ENCODE measurements at places on chromosomes 2 and 18.
A peak's percentile ranks its signal among the peaks of the same experiment; 100 is the strongest.

GRCh38 chr2:71129902-71130151 is 202 bp downstream of the MCEE start:
- peak overlapping the region; percentile 86 for H3K4me3 ChIP-seq
- H3K36me3 ChIP-seq: peaks cover 17% of the 10 kb centered on the region
- peak overlapping the region; percentile 95 for H3K27ac ChIP-seq
- no peak for DNase-seq
- peaks cover 20% of the 10 kb centered on the region for H3K4me1 ChIP-seq
- H3K27me3 ChIP-seq: no peaks in the 10 kb centered on the region

DNA sequence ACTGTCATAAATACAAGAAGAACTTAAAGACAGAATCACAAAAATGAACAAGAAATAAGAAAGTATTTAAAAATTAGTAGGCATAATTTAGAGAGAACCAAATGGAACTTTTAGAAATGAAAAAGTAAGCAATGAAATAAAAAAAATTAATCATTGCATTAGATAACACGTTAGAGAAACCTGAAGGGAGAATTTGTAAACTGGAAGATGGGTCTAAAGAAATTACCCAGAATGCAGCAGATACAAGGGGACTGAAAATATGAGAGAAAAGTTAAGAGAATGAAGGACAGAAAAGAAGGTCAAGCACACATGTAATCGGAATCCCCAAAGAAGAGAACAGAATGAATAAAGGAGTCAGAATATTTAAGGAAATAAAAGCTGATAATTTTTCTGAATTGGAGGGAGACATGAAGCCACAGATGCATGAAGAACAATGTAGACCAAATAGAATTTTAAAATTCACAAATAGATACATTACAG is 21.5 kb downstream of the TCF4 start:
- no peak for DNase-seq
- no peak overlapping the region for H3K27ac ChIP-seq
- H3K27me3 ChIP-seq: no peaks in the 10 kb centered on the region
- H3K36me3 ChIP-seq: no peaks in the 10 kb centered on the region

DNA sequence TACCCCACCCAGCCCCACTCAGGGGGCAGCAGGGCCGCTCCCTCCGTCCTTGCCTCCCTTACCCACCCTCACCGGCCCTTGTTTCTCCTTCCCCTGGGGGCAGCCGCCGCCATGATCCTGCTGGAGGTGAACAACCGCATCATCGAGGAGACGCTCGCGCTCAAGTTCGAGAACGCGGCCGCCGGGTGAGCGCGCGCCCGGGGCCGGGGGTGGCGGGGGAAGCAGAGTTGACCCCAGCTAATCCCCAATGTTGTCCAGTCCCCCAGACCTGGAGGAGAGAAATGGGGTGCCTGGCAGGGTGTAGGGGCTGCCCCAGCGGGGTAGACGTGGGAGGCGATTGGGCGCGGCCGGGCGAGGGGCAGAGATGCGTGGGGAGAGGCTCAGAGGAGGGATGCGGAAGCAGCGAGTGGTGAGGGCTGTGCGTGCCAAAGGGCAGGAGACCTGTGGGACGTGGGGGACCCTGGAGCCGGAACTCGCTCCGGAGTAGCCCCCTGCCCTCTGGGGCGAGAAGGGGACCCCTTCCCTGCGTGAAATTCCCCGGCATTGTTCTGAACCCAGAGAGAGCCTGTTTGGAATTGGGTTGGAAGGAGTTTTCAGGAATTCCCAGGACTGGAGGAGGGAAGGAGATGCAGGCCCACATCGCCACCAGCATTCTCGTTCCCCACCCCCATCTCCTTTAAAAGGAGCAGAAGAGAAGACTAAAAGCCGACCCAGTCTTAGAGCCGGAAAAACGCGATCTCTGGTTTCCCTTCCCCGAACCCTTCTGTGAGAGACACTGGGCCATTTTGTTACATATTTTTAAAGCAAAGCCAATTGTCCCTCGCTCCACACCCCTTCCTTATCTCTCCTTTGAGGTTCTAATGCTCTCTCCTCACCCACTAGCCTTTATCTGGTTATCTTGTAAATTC is 625 bp downstream of the ARPC2 start:
- peak overlapping the region; percentile 96 for H3K4me3 ChIP-seq
- H3K4me1 ChIP-seq: peaks cover 50% of the 10 kb centered on the region
- peaks cover 12% of the 10 kb centered on the region for H3K36me3 ChIP-seq
- peak; percentile 91 for DNase-seq

DNA sequence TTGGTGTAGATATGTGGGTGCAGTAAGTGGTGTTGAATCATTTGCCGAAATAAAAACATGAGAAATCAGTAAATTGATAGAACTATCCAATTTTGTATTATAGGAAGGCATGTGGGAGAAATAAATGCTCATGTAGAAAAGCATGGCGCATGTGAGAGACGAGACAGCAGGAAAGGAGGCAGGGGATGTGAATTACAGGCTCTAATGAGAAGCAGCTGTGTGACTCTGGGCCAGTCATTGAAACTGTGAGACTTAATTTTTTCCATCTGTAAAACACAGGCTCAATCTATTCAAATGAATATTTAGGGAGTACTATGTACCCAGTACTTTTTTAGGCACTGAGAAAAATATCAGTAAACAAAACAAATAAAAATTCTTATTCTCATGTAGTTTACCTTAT is 42.6 kb upstream of the MAP3K20 start:
- H3K4me3 ChIP-seq: no peak overlapping the region
- no peak overlapping the region for H3K27ac ChIP-seq
- H3K4me1 ChIP-seq: peaks cover 17% of the 10 kb centered on the region
- no peaks in the 10 kb centered on the region for H3K36me3 ChIP-seq

DNA sequence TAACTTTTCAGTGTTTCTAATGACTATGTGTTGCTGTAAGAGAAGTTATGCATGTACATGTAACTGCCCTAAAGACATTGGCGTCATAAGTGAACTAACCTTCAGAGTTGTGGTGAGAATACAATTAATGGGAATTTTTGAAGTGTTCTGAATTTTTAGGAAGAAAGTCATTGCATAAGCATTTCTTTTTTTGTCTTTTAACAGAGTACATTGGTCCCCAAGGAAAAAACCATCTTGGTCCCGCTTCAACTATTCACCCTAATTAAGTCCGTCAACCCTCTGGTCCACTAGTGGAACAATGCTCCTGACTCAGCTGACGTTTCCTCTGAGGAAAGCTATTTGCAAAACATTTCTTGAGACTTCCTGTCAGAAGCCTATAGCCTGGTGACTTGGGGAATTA is 41.1 kb upstream of the VIT start:
- H3K4me1 ChIP-seq: no peaks in the 10 kb centered on the region
- H3K27ac ChIP-seq: no peak overlapping the region
- no peak for DNase-seq
- H3K27me3 ChIP-seq: no peaks in the 10 kb centered on the region
- H3K36me3 ChIP-seq: no peaks in the 10 kb centered on the region

DNA sequence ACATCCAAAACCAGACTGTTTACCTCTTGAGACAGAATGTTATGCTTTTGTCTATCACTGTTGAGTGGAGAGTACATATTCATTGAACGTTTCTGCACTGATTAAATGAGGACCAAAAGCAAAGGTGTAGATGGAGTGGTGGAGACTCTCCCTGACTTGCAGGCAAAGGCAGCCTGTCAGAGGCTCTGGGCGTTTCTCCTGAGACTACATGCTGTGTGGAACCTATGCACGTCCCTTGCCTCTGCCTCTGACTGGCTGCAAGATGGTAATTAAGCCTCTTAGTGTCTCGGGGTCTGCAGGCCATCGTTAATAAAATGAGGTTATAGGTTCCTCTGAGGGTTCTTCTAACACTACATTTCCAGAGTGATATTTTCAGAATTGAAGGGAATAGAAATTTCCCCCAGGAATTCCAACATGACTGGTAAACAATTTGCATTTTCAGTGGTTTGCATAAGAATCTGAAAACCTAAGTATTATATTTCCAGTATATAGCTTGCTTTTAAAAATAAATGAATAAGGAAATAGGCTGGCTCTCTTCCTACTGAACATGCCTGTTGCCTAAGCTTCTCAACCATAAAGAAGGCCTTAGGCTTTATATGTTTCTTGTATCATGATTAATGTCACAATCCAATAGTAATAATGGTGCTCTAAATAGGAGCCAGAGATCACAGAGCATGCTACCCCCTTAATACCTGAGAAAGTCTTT is 107.4 kb downstream of the FTCDNL1 start:
- no peak overlapping the region for H3K27ac ChIP-seq
- no peaks in the 10 kb centered on the region for H3K36me3 ChIP-seq
- H3K4me3 ChIP-seq: no peak overlapping the region
- no peak for DNase-seq

All from upper lobe of right lung (tissue), 1 donor.